ENCODE measurements at places on chromosomes 4 and X. TPM values are rescaled to one million over a fixed set of nuclear protein-coding genes. Genes with fewer than 3 reads are reported as not detected.

Gene RNF175
- 34.6 TPM for total RNA-seq

DNA sequence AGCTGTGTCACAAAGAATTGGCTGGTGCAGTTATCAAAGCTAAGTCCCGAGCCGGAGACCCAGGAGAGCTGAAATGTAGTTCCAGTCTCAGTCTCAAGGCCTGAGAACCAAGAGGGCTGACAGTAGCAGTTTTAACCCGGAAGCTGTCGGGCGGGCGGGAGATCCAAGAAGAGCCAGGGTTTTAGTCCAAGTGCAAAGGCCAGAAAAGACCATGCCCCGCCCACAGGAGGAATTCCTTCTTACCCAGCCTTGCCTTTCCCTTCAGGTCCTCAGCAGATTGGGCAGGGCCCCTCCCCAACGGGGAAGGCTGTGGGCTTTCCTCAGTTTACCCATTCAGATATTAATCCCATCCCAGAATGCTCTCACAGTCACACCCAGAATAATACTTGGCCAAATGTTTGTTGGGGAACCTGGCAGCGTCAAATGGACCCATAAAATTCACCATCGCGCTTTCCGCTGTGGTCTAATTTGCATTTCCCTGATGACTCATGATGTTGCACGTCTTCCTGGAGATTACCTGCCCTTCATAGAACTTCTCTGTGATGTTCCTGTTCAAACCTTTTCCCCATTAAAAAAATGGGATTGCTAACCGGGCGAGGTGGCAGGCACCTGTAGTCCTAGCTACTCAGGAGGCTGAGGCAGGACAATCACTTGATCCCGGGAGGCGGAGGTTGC is 16.2 kb downstream of the MAEA start:
- no peak for DNase-seq

- DNase-seq, result no peak
Observed at GRCh38 chr4:182000077-182000476, 243.1 kb upstream of the TENM3 start.

DNA sequence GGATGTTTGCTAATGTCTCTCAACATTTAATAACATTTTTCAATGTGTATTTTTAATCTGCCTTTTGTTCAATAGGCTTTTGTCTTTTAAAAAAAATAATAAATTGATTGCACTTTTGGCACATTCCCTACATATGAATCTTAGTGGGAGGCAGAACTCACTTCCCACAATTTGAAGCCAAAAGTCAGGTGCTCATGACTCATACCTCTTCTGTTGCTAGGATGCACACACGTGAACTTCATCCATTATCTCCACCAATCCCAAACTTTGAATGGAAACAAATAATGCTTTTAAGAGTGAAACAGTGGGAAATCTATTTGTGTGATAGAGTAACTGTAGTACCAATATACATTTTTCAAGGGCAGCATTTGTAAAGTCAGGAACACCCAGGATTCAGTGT is 260.5 kb downstream of the IQCM start:
- DNase-seq, result no peak

DNA sequence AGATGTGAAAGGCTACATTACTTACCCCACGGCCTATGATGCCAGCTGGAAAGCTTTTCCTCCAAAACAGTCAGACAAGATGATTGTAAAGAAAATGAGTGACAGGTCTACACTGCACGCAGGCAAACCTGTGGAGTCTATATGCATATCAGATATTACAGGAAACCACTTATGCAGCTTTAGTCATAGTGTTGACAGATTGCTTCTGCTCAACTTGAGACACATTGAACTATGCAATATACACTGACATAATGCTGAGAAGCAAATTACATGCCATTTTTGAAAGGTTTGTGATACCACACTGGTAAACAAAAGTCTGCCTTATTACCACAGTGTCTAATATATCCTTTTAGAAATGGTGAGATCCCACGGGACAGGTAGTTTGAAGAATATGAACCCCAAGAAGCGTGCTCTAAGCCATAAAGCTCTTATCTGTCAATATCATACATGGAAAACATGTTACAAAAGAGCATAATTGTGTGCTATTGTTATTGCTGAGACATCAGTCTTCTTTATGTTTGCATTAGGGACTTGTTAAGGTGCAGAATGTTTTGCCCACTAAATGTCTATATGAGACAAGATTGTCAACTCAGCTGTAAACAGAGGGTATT is 1835.8 kb upstream of the TENM3 start:
- no peak for DNase-seq

Data from neural progenitor cell (in vitro differentiated cells).